Activated T-helper 1 cell treated with Interleukin-2 at 50 U/mL for 16 hours (primary cell): ENCODE measurements at places on chromosomes 6 and 20.

DNA sequence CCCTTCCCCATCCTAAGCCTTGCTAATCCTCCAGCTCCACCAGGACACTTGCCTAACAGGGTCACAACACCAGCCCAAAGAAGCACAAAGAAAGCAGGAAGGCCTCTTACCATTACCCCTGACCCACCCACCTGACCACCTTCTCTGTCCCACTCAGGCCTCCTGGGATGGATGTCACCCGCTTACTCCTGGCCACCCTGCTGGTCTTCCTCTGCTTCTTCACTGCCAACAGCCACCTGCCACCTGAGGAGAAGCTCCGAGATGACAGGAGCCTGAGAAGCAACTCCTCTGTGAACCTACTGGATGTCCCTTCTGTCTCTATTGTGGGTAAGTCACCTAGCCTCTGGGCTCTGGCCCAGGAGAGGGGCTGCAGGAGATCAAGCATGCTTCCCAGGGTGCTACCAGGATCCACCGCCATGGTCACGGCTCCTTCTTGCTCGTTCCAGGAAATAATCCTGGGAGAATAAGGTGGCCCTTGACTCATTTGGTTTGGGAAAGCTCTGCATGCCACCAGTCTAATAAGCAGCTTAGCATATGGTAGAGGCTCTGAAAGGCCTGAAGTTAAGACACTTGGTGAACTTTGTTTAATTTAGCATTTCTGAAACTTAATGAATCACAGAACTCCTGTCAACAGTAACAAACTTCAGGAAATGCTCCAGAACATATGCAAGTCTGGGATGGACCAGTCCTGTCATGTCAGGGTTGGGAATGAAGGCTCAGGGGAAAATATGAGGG is 19.2 kb downstream of the ASIP start:
- no peak for DNase-seq

GRCh38 chr6:27145731-27146455 is 101.6 kb upstream of the PRSS16 start:
- DNase-seq: peak; percentile 52

GRCh38 chr6:112298816-112299281 is 44.5 kb upstream of the LAMA4 start:
- no peak for DNase-seq

- no peak for DNase-seq
Measured at GRCh38 chr6:17845598-17845997, 138.9 kb upstream of the NUP153 start.

DNA sequence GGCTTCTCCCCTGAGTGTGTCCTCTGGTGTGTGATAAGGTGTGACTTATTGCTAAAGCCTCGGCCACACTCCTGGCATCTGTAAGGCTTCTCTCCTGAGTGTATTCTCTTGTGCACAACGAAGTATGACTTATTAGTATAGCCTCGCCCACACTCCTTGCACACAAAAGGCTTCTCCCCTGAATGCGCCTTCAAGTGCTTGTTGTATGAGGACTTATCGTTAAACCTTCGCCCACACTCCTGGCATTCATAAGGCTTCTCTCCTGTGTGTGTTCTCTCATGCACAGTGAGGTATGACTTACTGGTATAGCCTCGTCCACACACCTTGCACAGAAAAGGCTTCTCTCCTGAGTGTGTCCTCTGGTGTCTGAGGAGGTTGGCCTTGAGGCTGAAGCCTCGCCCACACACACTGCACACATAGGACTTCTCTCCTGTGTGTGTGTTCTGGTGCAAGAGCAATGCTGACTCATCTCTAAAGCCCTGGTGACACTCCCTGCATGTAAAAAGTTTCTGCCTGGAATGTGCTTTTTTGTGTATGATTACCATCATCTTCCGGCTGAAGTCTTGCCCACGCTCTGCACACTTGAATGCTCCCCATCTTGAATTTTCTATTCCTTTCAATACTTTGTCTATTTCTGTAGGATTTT is 20.4 kb downstream of the ZNF337 start:
- DNase-seq: no peak

- DNase-seq: no peak
Measured at GRCh38 chr6:136334465-136334846, 44.8 kb upstream of the BCLAF1 start.

- no peak for DNase-seq
Measured at GRCh38 chr20:16939051-16939450, 190.9 kb downstream of the OTOR start.

DNA sequence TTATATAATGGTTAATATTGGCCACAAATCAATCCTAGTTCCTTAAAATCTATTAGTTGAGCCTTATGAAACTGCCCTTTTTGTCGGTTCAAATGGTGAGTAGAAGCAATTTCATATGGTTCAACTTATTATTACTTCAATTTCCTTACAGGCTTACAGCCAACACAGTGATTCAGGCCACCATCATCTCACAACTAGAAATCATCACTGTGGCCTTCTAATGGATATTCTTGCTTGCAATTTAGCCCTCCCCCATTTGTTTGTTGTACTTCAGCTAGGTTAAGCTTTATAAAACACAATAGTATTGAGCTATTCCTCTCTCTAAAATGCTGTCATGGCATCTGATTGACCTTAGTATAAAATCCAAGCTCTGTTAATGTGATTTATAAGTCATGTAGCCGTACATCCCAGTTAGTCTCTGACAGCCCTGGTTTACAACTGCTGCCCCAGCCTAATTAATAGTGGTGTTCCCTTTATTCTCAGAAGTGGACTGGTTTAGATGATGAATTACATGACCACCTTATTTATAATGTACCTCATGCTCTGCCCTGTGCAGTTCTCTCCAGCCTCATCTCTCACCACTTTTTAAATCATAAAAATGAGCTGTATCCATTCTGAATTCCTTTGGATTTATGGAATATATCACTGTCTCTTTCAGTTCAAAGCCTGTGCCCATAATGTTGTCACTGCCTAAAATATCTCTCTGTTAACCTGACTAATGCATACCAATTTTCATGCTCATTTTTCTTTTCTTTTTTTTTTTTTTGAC is 36.7 kb downstream of the LAMA2 start:
- no peak for DNase-seq

DNA sequence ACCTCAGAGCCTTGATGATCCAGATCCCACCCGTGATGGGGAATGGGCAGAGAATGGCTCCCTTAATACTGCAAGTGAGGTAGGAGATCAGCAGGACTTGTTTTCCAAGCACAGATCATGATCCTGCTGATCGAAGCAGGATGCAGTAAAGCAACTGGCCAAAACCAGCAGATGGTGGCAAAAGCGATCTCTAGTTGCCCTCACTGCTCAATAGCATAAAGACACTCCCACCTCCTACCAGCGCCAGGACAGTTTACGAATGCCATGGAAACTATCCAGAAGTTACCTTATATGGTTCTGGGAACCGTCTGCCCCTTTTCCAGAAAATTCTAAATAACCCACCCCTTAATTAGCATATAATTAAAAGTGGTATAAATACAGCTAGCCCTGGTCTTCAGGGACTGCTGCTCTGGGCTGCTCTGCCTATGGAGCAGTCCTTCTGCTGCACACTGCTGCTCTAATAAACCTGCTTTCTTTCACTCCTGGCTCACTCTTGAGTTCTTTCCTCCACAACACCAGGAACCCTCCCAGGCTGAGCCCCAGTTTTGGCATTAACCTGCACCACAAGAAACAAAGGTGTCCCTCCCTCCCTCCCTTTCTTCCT is 415.8 kb downstream of the PREX1 start:
- DNase-seq: no peak

DNA sequence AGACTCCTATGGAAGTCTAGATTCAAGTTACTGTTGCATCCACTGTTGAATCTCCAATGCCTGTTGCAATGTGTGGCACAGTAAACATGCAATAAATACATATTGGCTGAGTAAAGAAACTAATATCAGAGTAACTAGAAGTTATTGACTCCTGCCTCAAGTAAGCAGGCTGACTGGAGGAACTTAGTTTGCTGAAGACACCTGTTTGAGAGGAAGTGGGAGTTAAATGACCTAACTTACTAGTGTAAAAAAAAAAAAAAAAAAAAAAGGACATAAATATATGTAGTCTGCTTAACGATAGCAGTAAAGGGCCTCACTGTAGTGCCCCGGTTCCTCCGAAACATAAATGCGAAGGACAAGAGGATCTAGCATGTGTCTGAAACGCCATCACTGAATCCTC is 249.8 kb upstream of the PRDM1 start:
- DNase-seq: no peak

- DNase-seq: no peak
Measured at GRCh38 chr20:10864076-10864672, 190.4 kb upstream of the JAG1 start.
